ENCODE measurements at places on chromosomes 4 and X.

GRCh38 chr4:85243857-85244256 is 231.1 kb upstream of the ARHGAP24 start:
- DNase-seq: peak; percentile 8

DNA sequence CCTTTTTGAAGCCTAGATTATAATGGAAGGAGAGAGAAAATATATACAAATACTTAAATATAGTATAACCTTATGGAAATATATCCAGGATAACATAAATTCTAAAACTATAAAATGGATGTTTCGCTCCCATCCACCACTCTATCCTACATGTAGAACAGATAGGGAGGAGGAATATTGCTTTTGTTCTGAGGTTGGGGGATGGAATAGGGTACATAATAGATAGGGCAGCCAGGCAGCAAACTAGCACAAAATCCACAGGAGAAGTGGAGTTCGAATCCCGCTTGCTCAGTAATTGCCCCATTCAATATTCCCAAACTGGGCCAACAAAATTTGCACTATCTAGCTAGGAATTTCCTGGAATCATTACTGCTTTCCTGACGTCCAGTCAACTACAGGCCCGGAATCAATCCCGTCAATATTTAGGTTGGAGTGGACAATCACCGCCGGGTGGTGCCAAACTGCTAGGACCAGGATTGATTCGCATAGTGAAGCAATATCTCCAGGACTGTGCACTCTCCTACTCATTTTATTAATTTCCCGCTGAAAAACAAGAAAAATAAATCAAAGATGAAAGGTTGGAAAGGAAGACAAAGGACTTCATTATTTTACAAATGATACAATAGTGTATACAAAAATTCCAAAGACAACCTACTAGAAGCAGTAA is 40.4 kb upstream of the PAPSS1 start:
- DNase-seq: peak; percentile 17

DNA sequence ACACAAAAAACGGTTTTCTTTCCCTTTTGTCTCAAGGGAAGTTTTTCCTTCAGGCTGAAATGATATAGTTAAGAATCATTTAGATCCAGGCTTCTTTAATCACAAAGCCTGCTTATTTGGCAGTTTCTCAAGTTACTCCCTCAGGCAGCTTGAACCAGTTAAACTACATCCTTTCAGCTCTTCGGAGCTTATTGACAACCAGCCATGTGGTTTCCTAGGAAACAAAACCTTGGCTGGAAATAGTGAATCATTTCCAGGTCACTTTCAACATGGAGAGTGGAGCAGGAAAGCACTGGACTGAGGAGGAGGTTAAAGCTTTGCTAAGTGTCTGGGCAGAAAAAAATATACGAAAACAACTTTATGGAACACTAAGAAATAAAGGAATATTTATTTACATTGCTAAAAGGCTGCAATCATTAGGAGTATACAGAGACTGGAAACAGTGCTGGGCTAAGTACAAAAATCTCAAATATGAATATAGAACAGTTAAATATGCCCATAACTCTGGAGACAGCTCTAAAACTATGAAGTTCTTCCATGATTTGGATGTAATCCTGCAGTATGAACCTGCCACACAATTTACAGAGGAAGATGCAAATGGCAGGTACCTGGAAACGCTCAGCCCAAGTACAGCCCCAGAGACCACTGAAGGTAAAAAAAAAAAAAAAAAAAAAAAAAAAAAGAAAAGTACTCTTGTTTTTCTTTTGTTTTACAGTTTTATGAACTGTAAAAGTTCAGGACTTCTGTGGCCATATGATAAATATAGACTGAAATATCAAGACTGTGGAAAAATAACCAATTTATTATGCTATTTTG is 23.2 kb upstream of the AASDH start:
- peak; percentile 86 for DNase-seq

- DNase-seq: no peak
Observed at GRCh38 chr4:104811727-104812126, 317.0 kb upstream of the CXXC4 start.

GRCh38 chr4:186272699-186273391 is 6.9 kb downstream of the F11 start:
- DNase-seq: no peak

DNA sequence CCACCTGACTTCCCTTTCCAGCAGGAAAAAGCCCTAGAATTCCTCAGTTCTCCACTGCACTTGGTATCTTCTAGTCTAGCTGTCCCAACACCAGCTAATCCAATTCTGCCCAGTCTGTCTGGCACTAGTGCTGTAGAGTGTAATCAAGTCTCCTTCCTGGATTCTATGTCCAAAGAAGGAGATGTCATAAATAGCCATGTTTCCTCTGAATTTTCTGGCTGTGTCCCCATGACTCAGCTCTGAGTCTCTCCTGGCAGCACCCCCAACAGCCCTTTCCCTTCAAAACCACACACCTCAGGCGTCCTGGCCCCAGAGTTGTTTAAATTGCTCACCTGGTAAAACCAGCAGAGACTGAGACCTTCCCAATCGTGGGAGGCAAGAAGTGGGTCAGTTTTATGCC is 197.2 kb downstream of the GRXCR1 start:
- DNase-seq: no peak

- DNase-seq: no peak
Observed at GRCh38 chr4:74449571-74450297, 4.8 kb downstream of the AREG start.

GRCh38 chr4:140344101-140344500 is 29.3 kb upstream of the SCOC start:
- no peak for DNase-seq
